Left cardiac atrium (tissue), 4 donors: ENCODE measurements at places on chromosomes 11 and 22. TPM values are rescaled to one million over a fixed set of nuclear protein-coding genes. Genes with fewer than 3 reads are reported as not detected.

DNA sequence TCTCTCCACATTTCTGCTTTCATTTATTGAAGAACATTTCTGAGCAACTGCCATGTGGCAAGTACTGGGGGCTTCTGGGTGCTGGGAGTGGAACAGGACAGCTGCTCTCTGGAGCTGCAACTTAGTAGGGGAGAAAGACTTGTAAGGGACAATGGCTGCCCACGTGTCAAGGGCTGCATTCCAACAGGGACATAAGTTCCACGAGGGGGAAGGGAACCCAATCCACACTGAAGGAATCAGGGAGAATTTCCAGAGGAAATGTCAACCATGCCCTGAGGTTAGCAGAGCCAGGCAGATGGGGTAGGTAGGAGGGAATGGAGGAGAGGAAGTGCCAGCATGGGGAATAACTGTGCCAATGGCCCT, 1.7 kb downstream of the MAPK8IP2 start:
- no peak for DNase-seq

DNA sequence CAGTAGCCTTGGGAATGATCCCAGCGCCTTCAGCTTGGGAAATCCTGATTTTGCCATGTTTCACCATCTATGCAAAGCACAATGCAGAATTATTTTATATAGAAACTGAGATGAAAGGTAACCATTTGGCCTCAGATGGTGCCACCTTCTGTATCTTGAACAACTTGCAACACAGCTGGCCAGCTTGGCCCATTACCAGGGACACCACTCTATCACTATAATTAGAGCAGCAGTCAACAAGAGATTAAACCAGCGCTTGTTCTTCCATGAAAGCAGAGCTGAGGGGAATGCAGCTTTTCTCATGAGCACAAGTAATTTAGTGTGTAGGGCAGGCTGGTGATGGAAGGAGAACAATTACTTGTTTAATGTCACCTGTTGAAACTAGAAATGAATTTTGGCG, 6.7 kb upstream of the ZDHHC13 start:
- peak; percentile 56 for DNase-seq

GRCh38 chr22:46992121-46992731, 229.8 kb downstream of the TBC1D22A start:
- DNase-seq: no peak

- no peak for DNase-seq
These were observed 7.2 kb upstream of the ANGPTL5 start for GRCh38 chr11:101923554-101923953.

- no peak for DNase-seq
These were observed 10.9 kb upstream of the GNAZ start for GRCh38 chr22:23059284-23059948.

DNA sequence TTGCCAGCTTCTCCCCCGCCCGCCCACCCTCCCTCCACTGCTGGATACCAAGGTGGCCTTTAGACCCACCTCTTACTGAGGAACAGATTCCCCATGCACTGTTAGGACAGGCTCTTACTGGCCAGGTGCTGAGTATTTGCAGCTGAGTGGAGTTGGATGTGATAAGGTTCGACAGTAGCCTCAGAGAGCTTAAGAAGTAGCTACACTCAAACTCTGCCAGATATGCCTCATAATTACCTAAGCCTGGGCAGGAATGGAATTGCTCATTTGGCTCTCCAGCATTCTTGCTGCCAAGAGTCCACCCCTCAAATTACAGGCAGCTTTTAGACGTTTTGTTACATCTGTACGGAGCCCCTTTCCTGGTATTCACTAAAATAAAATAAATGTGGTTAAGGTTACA, 9.6 kb downstream of the FAM181B start:
- DNase-seq: no peak

DNA sequence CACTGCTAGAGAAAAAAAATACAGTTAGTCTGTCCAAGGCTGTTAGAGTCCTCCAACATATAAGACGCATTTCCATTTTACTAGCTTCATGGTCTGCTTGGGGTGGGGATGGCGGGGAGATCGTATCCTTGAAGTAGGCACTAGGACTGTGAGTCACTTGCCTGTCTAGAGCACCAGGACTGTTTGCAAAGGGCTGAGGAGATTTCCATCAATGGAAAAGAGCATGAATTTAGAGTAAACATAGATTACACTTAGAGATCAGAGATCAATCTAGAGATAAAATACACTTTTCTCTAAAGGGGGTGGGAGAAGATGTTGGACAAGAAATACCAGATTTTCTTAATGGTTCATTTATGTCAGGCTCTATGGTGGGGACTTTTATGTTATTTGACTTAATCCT, 1.7 kb upstream of the MS4A7 start:
- DNase-seq: no peak

GRCh38 chr11:79336797-79337517, 103.9 kb downstream of the TENM4 start:
- DNase-seq: no peak

DNA sequence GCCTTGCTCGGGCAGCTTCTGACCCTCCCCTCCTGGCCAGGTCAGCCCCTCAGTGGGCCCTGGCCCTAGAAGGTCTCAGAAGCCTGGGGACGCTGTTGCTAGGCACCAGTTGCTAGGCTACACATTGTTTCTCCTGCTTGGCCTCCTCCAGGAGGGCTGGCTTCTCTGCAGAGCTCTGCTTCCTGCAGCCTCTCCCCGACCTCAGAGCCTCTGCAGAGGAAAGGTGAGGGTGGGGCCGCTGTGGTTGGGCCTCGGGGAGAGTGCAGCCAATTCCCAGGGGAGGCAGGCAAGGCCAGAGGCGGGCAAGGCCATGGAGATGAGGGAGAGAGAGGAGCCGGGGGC, 27.6 kb upstream of the LRRC10B start:
- DNase-seq: no peak

- no peak for DNase-seq
These were observed 74.7 kb downstream of the ADAMTS15 start for GRCh38 chr11:130523166-130523565.

- no peak for DNase-seq
These were observed 86.2 kb upstream of the NCAM1 start for GRCh38 chr11:112874980-112875379.

GRCh38 chr11:14819596-14819995, 72.4 kb downstream of the CYP2R1 start:
- no peak for DNase-seq

GRCh38 chr11:94673386-94673785, 94.8 kb upstream of the AMOTL1 start:
- no peak for DNase-seq

- no peak for DNase-seq
These were observed 127.9 kb downstream of the WT1 start for GRCh38 chr11:32307471-32307870.

DNA sequence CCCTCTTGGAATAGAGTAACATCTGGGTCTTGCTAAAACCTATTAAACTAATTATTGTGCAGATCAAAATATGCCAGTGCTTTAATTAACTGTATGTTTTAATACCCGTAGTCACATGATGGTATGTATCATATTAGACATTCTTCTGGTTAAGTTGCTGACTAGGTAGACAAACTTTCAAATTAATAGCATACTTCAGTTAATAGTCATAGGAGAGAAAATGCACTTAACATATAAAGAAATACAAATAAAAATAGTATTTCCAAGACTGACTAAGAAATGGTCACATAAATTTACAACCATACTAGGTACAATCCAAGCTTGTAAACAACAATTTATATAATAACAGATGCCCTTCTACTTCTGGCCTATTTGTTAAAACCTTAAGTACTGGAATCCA, 7.6 kb upstream of the EXPH5 start:
- DNase-seq: no peak

- DNase-seq: no peak
These were observed 10.6 kb upstream of the DGKZ start for GRCh38 chr11:46336563-46337180.

DNA sequence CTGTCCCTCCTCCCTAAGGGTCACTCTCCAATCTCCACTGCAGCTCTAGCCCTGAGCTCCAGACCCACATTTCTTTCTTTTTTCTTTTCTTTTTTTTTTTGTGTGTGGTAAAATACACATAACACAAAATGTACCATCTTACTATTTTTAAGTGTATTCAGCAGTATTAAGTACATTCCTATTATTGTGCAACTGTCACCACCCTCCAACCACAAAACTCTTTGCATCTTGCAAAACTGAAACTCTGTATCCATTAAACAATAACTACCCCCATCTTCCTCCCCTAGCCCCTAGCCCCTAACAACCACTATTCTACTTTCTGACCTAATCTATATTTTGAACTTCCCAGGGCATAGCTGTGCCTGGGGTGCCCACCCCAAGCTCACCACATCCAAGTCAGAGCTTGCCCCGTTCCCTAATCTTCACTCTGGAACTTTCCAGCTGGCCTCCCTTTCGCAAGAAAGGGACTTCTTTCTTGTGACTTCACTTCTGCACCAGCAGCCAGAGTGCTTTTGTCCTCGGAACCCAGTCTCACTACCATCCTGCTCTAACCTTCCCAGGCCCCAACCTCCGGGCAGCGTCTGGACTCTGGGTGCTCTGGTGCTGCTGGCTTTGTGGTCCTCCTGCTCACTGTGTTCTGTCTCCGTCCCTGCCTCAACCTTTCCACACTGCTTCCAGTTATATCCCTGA, 30.7 kb downstream of the PARVG start:
- no peak for DNase-seq

GRCh38 chr11:66744485-66745355, 15.7 kb upstream of the SPTBN2 start:
- peak; percentile 86 for DNase-seq

- DNase-seq: no peak
These were observed 36.1 kb downstream of the TPBGL start for GRCh38 chr11:75276686-75277085.

DNA sequence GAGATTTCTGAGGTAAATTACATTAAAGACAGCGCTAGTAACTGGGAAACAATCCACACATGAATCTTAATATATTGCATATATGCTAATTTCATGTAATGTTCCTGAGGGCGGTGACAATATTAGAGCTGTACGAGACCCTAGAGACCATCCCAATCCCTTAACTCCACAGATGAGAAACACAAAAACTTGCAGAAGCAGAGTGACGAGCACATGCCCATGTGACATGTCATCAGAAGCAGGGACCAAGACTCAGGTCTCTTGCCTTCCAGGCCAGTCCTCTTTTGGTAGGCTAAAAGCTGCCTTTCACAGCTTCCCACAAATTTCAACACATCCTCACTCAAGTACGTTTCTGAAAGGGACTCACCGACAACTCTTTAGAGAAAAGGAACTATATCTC, 11.8 kb downstream of the MAPK1 start:
- no peak for DNase-seq

Gene NCAM1
- total RNA-seq: 147 TPM

Gene UBQLNL
- total RNA-seq: 0.16 TPM

Gene MUC5B
- not detected for total RNA-seq

Gene KIRREL3
- total RNA-seq: 0.44 TPM

Gene PVALB
- total RNA-seq: not detected

Gene TMEM45B
- not detected for total RNA-seq

Gene OPCML
- total RNA-seq: 0.76 TPM

Gene TSGA10IP
- total RNA-seq: not detected

Gene MUC5AC
- total RNA-seq: not detected
